ENCODE measurements at places on chromosomes 2 and 18.
A peak's percentile ranks its signal among the peaks of the same experiment; 100 is the strongest.

DNA sequence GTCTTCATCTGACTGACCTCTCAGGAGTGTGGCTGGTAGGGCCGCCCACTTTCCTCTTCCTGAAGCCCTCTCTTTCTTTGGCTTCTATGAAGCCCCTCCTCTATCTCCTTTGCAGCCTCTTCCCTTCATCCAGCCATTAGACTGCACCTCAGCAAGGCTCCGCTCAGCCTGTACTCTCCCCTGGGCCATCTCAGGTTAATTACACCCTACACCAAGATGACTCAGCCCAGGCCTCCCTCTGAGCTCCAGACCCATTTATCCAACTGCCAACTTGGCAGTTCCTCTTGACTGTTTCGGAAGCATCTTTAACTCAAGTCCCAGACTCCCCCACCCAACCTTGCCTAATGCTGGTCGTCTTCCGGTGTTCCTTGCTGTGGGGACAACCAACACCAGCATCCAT lies 5.8 kb upstream of the WNT6 start:
- DNase-seq = no peak

DNA sequence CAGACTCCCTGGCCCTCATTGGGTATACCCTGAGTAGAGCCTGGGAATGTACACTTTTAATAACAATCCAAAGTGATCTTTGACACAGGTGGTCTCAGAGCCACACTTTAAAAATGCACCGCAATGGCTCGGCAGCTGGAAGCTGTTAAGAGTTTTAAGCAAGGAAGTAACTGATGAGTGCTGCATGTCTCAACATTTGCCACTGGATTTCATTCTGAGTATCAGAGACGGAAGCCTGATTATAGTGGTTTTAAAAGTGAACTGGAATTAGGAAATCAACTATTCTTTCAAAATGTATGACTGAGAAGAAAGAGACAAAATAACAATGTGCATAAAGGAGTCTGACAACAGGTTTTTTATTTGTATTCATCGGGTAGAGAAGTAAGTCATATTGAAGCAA lies 7.5 kb downstream of the MBOAT2 start:
- DNase-seq = no peak

GRCh38 chr18:3624546-3624934 lies 174.6 kb downstream of the TGIF1 start:
- DNase-seq = no peak

- peak; percentile 44 for DNase-seq
Observed at GRCh38 chr2:98445177-98445682, 572 bp downstream of the INPP4A start.

DNA sequence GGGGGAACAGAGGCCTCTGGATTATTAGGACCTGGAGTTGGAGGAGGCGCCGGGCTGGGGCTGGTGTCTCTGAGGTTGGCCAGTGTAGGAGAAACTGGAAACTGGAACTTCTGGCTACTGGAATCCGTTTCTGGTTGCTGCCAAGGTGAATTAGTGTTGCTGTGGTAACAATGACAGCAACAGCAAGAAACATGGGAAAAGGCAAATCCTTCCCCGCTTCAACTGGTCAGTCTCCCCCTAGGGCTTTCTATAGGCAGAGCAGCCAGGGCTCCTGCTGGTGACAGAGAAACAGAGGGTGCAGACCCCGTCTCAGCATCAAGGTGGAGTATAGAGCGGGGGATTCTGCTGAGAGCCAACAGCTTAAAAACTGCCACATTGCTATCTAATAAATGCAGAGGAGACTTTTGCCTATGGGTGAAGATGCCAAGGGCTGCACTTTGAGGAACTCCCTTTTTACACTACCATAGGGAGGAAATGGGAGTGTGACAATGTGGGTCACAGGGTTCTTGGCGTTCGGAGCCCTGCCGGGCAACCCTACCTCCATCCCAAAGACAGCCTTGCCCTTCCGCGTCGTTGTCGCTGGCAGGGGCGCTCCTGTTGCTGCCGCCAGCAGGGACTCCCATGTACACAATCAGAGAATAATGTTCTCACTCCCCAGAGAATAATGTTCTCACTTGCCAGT lies 81.4 kb upstream of the CABLES1 start:
- no peak for DNase-seq

- DNase-seq = no peak
Observed at GRCh38 chr2:98445683-98446581, 1.3 kb downstream of the INPP4A start.

GRCh38 chr18:68178921-68179320 lies 536.0 kb downstream of the TMX3 start:
- no peak for DNase-seq

GRCh38 chr2:234861841-234862735 lies 89.7 kb upstream of the SH3BP4 start:
- no peak for DNase-seq
